ENCODE measurements at places on chromosomes 2 and 18.

- peak; percentile 52 for DNase-seq
These were observed 138.2 kb downstream of the SH3RF3 start for GRCh38 chr2:109266998-109267854.

GRCh38 chr2:237258116-237258515 is 155.8 kb downstream of the COL6A3 start:
- no peak for DNase-seq

- no peak for DNase-seq
These were observed 83.6 kb downstream of the FSHR start for GRCh38 chr2:49070716-49071115.

- DNase-seq, result no peak
These were observed 21.2 kb downstream of the ATIC start for GRCh38 chr2:215332872-215333595.

DNA sequence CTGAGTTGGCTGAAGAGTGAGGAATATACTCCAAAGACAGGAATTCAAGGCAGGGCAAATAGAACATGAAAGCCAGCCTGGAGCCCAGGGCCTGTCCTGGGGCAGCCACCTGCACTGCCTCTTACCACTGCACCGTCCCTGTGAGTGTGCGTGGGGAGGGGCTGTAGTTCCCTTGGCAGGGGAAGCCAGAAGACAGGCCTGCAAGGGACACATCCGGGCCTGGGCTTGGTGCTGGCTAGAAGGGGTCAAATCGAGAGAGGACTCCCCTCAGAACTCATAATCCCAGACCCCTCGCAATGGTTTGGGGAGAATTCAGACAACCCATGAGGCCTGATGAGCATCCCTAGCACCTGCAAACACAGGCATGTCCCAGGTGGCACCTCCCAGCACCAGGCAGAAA is 87.0 kb downstream of the HDAC4 start:
- no peak for DNase-seq

DNA sequence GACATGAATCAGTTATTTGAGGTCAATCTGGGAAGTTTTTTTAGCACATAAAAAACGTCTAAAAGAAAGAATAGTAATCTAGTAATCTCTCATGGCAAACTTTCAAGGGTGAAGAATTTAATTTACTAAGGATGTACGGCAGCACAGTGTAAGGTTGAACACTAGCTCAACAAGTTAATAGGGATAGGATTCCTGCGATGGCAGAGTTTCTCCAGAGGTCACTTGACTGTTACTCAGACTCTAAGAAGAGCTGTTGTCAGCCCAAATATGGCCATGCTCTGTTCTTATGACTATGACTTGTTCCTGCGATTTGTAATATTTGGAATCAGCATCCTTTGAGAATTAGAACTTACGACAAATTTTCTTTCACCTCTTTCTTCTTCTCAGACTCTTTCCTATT is 553.3 kb upstream of the TNP1 start:
- DNase-seq, result peak; percentile 55

GRCh38 chr2:25146896-25147295 is 21.5 kb downstream of the POMC start:
- DNase-seq, result no peak

- peak; percentile 36 for DNase-seq
These were observed 5.6 kb upstream of the ASB1 start for GRCh38 chr2:238420878-238421694.

DNA sequence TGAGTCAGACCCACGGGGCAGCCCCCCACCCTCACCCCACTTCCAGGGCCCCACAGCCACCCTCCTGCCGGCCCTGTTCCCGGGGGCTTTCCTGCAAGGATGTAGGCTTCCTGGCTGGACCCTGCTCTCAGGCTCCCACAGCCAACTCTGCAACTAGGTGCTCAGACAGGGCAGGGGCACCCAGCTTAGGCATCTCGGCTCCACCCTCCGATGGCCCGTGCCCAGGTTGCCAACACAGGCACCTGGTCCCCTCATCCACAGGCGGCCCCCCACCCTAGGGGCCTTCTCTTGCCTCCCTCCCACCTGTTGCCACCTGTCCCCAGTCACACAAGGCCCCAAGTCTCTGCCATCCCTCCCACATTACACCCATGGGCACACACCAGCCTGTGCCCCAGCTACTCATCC is 34.6 kb downstream of the HS6ST1 start:
- no peak for DNase-seq

GRCh38 chr2:8225266-8225665 is 456.6 kb upstream of the ID2 start:
- no peak for DNase-seq

DNA sequence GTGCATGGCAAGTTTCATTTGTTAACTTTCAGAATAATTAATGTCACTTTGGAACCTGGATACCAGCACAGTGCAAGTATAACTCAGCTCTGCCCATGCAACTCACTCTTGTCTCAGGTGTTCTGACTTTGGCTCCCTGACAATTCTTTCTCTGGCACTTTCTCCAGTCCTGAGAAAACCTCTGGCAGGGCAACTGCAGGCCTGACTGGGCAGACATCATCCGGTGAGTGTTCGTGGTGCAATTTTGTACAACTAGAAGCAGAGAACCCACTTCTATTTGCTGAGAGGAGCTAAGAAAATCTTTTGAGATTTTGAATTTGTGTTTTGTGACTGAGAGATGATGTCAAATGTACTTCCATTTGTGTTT is 143.0 kb downstream of the AQP4 start:
- no peak for DNase-seq

GRCh38 chr2:169509955-169510354 is 453 bp downstream of the KLHL41 start:
- no peak for DNase-seq

DNA sequence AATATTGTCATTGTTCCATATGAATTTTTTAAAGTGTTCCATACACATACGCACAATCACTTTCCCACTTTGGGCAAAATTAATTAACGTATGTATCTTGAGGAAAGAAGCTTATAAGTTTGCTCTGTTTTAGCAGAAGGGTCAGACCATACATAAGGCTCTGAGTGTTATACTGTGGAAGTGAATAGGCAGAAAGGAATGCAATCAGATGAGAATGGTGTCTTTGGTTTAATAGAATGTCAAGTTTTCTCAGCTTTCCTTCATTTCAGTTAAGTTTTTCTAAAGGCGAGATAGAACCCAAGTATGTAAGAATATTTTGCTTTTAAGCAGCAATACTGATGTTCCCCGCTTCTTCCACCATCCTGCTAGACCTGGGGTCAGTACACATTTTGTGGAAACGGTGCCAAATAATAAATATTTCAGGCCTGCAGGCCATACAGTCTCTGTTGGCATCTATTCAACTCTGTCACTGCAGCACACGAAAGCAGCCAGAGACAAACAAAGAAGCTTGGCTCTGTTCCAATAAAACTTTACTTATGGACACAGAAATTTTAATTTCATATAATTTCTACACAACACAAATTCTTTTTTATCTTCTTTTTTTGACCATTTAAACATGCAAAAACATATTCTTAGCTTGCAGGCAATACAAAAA is 100.6 kb downstream of the UPP2 start:
- peak; percentile 54 for DNase-seq

DNA sequence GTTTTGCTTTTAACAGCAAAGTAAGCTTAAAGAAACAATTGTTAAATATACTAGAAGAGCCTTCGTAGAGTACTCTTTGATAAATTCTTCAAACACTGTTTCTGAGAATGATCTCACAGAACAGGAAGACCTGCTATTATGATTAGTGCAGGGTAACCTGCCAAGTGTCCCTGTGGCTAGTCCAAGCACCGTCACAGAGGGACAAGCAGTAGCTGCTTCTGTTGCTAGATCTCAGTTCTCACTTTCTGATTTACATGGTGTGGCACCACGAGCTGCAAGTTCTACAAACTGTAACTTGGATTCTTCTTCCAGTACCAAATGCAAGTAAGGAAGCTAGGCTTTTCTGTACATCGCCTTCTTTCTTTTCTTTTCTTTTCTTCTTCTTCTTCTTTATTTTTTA is 121.5 kb downstream of the PIEZO2 start:
- DNase-seq, result no peak

DNA sequence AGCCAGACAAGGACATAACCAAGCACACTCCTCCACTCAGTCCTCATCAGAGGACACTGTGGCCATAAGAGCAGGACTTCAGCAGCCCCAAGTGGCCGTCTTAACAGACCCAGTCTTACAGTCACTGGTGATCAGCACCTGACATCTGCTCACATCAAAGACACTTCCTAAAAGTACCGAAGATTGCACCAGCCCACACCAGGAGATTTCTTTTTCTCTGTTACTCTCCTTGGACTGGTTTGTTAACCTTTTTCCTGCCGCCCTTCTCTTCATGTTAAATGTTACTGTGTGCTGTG is 44.1 kb downstream of the MRPS5 start:
- DNase-seq, result no peak

GRCh38 chr18:55265130-55265675 is 305.9 kb upstream of the CCDC68 start:
- no peak for DNase-seq

- DNase-seq, result no peak
These were observed 151.0 kb downstream of the HDAC4 start for GRCh38 chr2:239249776-239250175.

DNA sequence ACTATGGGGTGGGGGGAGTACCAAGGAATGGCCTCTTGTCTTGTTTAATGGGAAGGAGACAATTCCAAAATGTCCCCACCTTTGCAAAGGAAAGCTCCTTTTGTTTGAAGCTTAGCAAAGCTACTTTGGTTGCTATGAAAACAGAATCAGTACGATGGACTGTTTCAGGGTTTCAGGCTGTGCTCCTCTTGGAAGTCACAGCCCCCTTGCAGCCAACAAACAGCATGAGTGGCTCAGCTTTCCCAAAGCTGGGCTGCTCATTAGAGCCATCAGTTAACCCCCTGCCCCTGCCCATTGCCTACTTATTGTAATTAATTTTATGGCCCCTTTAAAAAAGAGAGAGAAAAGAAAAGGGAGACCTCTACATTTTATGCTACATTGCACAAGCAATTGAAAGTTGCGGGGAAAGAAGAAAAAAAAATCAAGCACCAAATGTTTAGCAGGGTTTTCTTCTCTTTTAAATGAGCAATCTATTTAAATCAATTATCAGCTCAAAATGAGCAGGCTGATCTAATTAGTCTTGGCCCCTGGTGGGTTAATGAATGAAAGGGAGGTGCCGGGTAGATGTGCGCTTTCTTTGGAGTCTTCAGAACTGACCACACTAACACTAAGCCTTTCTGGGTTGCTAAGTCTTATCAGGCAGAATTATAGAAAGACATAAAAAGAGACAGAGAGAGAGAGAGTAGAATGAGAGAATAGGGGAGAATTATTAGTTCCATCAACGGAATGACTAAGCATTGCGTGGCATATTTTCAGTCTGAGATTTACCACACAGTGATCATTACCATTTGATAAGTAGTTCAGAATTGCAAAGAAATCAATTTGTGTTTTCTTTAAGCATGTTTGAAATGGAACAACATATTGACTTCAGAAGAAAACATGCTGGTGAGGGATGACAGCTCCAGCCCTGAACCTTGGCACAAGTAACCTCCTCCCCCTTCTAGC is 284.9 kb downstream of the INSIG2 start:
- peak; percentile 1 for DNase-seq

GRCh38 chr18:37251679-37252078 is 313.9 kb downstream of the CELF4 start:
- DNase-seq, result no peak

- peak; percentile 68 for DNase-seq
These were observed 211.9 kb downstream of the AGPS start for GRCh38 chr2:177604271-177605065.

GRCh38 chr2:168571061-168571460 is 115.0 kb downstream of the CERS6 start:
- DNase-seq, result peak; percentile 81

- DNase-seq, result no peak
These were observed 99.9 kb downstream of the DYM start for GRCh38 chr18:49360582-49360981.

GRCh38 chr2:199646439-199646838 is 188.7 kb upstream of the SATB2 start:
- no peak for DNase-seq

- DNase-seq, result no peak
These were observed 691 bp upstream of the THSD7B start for GRCh38 chr2:136764452-136765255.

- DNase-seq, result no peak
These were observed 91.5 kb downstream of the EIPR1 start for GRCh38 chr2:3285901-3286645.

DNA sequence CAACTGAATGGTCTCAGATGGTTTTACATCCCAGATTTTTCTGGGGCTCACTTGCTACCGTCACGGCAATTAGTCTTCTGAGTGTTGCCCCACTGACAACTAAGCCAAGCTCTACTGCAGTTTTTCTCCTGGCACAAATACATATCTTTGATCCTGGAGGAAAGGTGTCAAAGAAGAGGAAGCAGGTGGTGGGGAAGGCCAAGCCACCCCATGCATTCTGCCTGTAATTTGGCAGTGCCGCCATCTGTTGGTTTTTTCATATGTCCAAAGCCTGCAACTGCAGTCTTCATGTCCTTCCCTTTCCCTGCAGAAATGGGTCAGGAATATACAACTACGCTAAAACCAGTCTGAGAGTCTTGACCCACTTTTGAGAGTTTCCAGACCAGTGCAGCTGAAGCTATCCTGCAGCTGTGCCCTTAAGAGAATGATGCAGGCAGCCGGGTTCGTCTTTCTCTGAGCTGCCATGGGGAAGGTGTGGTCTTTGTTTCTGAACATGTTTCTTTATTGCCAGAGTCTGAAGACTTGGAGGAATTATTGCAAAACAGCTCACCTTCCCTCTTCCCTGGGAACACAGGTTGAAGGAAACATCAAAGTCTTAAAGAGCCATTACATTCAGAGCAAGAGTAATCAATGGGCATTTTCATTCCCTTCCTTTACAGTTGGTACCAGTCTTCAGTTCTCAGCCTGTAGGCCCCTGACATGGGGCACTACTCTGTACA is 71.8 kb upstream of the ATL2 start:
- DNase-seq, result no peak

GRCh38 chr2:178756843-178757242 is 50.4 kb downstream of the TTN start:
- DNase-seq, result peak; percentile 24

GRCh38 chr2:181250691-181251090 is 206.5 kb upstream of the ITGA4 start:
- DNase-seq, result peak; percentile 86

GRCh38 chr2:101380376-101380775 is 6.9 kb downstream of the CREG2 start:
- peak; percentile 70 for DNase-seq
